Stimulated activated CD8-positive, alpha-beta memory T cell treated with anti-CD3 and anti-CD28 coated beads, Interleukin-15, amount 100 ng/mL, for 4 hours (primary cell): ENCODE measurements at places on chromosomes 12 and 14.
A peak's percentile ranks its signal among the peaks of the same experiment; 100 is the strongest.

- no peak for DNase-seq
These were observed 1.1 kb downstream of the GXYLT1 start for GRCh38 chr12:42143452-42144157.

GRCh38 chr12:121536899-121537813, 43.7 kb downstream of the KDM2B start:
- no peak for DNase-seq

GRCh38 chr12:127546721-127547505, 720.1 kb upstream of the TMEM132C start:
- no peak for DNase-seq

DNA sequence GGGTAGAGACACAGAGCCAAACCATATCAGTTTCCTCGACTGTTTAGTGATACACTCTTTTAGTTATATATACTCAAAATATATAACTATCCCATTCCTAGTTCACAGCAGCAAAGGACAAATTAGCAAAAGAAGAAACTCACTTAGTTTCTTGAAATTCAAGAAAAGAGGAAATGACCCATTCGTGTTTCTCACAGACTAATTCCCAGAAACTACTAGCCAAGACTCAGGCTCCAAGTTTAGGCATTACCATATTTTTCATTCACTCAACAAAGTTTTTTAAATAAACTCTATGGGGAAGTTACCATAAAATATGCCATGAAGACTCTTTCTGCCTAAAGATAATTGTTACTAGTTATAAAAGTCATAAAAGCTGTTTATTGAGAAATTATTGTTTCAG, 152.3 kb upstream of the DAAM1 start:
- DNase-seq = no peak

DNA sequence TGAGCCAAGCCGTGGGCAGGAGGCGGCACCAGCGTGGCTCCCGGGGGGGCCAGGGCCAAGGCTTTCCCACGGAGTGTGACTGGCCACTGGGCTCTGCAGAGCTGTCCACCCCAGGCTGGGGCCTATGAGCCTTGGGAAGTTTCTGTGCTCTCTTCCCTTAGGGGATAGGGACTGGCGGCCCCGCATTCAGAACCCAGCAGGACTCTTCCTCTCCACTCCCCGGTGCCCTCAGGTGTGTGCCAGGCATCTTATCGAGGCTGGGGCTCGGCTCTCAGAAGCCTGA, 17.8 kb upstream of the EIF2B2 start:
- no peak for DNase-seq

GRCh38 chr12:117850048-117850447, 118.7 kb downstream of the KSR2 start:
- no peak for DNase-seq

- peak; percentile 4 for DNase-seq
These were observed 27.9 kb downstream of the BORCS5 start for GRCh38 chr12:12384571-12385340.

GRCh38 chr14:77212097-77212870, 30.7 kb downstream of the TMEM63C start:
- no peak for DNase-seq

DNA sequence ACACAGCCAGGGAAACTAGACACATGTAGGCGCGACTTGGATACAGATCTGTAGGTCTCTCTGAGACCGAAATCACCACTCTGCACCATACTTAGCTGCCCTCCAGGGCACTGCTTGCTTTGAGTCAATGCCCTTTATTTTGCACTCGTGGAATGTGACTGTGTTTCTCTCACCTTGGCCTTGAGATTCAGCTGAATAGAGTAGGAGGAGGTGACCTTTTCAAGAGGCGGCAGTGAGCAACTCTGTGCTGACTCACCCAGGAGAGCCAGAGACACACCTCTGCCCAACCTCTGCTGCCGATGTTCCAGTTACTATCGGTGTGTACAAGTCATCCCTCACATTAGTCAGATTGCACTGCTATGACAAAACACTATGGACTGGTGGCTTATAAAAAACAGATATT, 583.4 kb downstream of the VRK1 start:
- peak; percentile 37 for DNase-seq

GRCh38 chr12:106136263-106136662, 2.5 kb downstream of the NUAK1 start:
- DNase-seq = peak; percentile 29

DNA sequence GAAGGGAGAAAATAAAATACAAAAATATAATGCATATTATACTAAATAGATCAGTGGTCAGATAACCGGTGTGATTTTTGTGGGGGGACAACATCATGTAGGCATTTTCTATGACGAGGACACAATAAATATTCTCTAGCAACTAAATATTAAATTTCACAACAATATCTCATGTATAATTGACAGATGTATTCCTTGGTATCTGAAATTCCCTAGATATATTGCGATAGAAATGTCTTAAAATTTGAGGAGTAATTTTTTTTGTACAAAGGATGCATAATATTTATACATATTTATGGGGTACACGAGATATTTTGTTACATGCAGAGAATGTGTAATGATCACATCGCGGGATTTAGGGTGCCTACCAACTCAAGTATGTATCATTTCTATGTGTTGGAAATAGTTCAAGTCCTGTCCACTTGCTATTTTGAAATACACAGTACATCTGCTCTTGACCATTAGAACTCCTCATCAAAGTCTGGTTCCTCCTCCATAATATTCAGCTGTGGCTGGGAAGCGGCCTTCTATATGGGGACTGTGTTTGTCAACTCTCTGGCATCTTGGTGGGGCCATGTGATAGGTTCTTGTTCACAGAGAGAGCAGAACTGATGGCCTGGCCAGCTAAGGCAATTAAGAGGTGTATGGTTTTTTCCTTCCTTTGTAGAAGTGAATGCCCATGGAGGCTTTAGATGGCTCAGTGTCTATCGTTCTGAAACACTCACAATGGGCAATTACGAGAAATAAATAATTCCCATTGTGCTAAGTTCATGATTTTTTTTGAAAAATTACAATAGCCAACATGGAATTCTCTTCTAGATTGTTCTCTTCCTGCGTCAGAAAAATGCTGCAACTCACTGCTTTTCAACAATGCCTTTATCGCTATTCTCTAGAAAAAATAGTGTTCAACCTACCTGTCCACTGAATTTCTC, 8.8 kb downstream of the A2M start:
- no peak for DNase-seq

GRCh38 chr12:4506870-4507269, 31.8 kb upstream of the RAD51AP1 start:
- no peak for DNase-seq

GRCh38 chr12:120242275-120242799, 23.2 kb downstream of the PXN start:
- DNase-seq = no peak

GRCh38 chr12:71439613-71440344, at the start of gene LGR5:
Gene LGR5, plus strand, starts transcription at chr12:71439798. Its CDS starts 283 bp downstream, at chr12:71440081.
- DNase-seq = no peak

DNA sequence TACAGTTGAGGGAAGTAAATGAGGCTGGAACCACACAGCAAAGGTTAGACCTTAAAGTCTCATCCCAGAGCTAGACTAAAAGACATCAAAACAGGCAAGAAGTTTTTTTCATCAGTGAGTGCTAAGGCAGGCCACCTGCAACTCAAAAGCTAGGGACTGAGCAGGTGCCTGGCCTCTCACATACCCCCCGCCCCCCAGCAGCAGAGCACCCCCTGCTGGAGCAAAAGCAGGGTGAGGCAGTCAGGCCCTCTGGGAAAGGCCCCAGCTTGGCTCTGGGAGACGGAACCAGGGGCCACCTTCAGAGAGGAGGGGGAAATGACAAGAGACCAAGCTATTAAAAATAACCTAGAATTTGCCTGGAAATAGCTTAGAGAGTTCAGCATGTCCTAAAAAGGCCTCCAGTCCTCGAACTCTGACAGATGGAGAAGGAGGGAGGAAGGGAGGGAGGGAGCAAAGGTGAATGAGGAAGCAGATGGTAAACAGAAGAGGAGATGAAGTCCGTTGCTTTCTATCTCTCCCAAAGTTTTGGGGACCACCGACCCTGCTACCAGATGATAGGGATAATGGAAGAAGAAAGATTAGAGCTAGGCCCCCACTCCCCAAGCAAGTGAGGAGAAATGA, 1.8 kb downstream of the ITGA7 start:
- no peak for DNase-seq

- DNase-seq = no peak
These were observed 27.9 kb downstream of the PPM1H start for GRCh38 chr12:62907078-62907477.

- no peak for DNase-seq
These were observed 81.6 kb downstream of the MYF5 start for GRCh38 chr12:80798281-80798680.

DNA sequence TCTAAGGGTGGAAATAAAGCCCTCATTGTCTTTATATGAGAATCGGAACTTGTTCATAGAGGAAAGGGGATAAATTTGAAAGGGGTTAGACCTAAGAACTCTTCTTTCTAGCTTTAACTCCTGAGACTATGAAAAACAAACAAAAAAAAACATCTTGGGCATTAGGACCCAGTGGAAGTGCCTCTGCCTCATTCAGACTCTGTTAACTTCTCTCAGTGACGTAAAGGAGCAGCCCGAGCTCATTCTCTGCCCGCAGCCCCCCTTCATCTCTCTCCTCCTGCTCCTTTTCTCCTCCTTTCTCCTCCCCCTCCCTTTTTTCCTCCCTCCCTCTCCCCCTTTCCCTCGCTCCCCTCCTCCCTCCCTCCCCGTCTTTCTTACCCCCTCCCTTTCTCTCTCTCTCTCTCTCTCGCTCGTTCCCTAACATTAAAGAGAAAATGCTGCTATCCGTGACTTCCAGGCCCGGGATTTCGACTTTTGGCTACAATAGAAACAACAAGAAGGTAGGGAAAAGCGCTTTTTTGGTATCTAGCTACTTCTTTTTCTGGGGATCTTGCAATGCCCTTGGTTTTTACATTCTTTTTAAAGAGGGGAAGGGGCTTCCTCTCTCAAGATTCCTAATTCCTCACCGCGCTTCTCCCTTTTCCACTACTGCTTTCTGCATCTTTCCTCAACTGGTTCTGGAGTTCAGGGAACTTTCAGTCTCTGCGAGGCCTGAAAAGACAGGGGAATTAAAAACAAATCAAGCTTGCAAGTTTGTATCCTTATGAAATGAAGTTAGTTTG, at the start of gene RBMS2:
Gene RBMS2 (plus strand): TSS at position 231 of the 782 bp plus-strand sequence. CDS start 204 bp downstream, at position 435.
- DNase-seq = peak; percentile 4

DNA sequence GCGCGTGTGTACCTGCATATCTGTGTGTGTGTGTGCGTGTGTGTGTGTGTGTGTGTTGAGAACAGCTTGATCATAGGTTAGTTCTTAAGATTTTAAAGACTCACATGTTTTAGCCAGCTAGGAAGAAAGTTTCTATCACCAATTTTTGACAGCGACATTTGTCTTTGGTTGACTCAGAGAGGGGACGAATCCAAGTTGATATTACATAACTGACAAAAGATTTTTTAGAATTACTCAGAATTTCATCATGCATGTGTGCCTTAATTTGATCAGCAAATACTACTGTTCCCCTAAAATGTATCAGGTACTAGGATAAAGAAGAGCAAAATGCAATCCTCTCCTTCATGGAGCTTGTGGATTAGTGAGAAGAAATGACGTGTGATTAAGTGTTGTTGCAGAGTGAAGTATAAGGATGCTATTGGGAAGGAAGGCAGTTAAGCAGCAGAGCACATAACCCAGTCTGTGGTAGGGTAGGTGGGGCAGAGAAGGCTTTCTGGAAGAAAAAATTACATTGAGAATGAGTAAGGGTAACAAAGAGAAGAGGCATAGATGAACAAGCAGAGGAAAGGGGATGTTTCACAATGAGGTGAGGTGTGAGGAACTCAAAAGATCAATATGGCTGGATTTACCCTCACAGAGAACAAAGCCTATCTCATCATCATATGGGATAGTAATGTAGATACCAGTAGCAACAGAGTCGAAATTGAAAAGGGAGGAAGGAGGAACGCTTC, 77.5 kb downstream of the ELK3 start:
- no peak for DNase-seq

GRCh38 chr12:95788637-95789036, 1.9 kb downstream of the NTN4 start:
- no peak for DNase-seq

- no peak for DNase-seq
These were observed 15.9 kb downstream of the SMOC1 start for GRCh38 chr14:69895109-69895508.

DNA sequence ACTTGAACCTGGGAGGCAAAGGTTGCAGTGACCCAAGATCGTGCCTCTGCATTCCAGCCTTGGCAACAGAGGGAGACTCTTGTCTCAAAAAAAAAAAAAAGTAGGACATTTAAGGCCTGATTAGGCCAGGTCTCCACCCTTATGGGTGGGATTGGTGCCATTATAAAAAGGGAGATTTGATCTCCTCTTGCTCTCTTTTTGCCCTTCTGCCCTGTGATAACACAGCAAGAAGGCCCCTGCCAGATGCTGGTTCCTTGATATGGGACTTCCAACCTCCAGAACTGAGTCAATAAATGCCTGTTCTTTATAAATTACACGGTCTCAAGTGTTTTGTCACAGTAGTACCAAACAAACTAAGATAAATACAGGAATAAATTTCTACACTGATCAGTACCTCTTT, 81.0 kb downstream of the C2CD5 start:
- DNase-seq = no peak

- no peak for DNase-seq
These were observed 43.3 kb upstream of the DHRS4 start for GRCh38 chr14:23910101-23910875.

- no peak for DNase-seq
These were observed 1315.2 kb downstream of the LRFN5 start for GRCh38 chr14:42921901-42922300.

- DNase-seq = no peak
These were observed 9.0 kb upstream of the NUDT4 start for GRCh38 chr12:93368766-93369165.

GRCh38 chr12:111318450-111318849, 50.4 kb downstream of the PHETA1 start:
- DNase-seq = no peak

GRCh38 chr12:65823513-65824375, 539 bp upstream of the HMGA2 start:
- no peak for DNase-seq

DNA sequence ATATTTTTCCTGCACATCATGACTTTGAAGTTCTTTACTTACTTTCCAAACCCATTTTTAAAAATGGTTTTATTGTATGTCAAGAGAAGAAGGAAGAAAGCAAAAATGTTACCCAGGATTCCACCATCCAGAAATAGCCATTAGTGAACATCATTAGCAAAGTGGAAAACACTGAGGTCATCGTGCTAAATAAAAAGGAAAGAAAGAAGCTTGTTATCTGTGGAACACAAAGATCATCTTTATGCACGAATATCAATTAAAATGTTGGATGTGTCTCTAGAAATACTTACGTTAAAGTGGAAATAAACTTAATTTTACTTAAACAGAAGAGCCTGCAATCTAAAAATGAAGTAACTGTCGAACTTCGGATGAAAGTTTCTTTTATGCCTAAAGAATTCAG, 27.3 kb downstream of the SFSWAP start:
- DNase-seq = no peak
